ENCODE measurements at places on chromosomes 2 and 18.
A peak's percentile ranks its signal among the peaks of the same experiment; 100 is the strongest.

- DNase-seq, result no peak
Measured at GRCh38 chr2:127220102-127220767, at the start of gene CYP27C1. TSS of gene CYP27C1 (minus strand) at chr2:127220299. CDS start at chr2:127220270, 29 bp downstream.

DNA sequence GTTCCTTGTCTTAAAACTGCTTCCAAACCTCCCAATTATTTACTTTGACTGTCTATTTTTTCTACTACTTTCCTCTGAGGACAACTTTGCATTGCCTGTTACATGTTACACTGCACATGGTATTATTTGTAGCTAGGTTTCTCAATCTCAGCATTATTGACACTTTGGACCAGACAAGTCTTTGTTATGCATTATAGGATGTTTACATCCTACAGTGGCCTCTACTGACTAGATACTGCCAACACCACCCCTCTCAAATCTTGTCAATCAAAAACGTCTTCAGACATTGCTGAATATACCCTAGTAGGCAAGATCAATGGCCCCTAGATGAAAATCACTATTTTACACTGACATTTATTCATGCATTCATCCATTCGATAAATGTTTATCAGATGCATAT is 129.6 kb upstream of the DNAJC10 start:
- no peak for DNase-seq

GRCh38 chr2:53572696-53573095 is 194.9 kb upstream of the CHAC2 start:
- no peak for DNase-seq

DNA sequence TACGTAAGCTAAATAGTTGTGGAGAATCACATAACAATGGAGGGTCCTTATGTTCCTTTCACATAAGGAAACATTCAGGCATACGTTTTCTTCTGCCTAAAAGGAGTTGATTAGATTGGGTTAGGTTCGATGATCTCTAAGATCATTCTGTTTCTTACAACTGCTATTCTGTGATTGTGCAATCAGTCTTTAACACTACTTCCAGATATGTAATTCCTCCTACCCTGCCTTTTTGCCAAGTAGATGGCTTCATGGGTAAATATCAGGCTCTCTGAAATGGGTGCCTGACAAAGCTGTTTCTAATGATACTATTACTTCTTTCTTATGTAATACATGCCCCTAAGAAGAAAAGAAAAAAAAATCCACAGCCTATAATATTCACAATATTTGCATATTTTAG is 321.5 kb downstream of the XIRP2 start:
- DNase-seq, result no peak

DNA sequence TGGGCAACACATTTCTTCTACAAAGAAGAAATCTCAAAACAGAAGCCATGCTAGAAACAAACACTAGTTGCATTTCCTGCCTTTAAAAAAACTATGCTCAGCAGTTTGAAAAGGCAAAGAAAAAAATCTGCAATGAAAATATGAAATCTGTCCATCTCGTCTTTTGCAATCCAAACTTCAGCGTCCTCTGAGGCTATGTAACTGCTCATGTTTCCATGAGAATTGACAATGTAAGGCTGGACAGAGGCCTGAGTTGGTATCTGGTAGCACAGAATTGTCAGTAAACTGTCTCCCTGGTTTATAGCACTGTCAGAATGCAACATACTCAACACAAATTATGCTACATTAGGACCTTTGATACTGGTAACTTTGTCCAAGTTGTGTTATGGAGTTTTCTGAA is 429.9 kb downstream of the ARHGAP15 start:
- no peak for DNase-seq

DNA sequence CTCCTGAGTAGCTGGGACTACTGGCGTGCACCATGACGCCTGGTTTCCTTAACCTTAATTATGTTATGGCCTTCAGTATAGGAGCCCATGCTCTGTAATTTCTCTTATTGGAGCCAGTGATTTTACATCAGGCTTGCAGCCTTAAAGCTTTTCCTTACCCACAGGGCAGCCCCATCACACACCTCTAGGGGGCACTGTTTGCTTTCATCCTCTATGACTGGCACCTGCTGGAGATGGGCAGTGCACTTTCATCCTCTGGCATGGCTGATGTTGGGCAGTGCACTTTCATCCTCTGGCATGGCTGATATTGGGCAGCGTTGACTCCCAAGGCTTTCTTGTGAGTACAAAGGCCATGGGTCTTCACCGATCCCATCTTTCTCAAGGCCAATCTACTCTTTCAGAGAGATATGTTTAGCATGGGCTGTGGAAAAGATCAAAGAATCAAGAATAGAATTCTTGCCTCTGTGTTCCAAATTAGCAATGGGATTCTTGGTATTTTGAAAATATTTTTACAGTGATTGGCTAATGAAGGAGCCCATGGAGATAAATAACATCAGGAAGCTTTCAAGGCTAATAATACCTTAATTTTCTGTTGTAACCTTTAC is 80.7 kb upstream of the MEX3C start:
- DNase-seq, result no peak

GRCh38 chr2:35787302-35788031 is 568.1 kb upstream of the CRIM1 start:
- DNase-seq, result no peak

DNA sequence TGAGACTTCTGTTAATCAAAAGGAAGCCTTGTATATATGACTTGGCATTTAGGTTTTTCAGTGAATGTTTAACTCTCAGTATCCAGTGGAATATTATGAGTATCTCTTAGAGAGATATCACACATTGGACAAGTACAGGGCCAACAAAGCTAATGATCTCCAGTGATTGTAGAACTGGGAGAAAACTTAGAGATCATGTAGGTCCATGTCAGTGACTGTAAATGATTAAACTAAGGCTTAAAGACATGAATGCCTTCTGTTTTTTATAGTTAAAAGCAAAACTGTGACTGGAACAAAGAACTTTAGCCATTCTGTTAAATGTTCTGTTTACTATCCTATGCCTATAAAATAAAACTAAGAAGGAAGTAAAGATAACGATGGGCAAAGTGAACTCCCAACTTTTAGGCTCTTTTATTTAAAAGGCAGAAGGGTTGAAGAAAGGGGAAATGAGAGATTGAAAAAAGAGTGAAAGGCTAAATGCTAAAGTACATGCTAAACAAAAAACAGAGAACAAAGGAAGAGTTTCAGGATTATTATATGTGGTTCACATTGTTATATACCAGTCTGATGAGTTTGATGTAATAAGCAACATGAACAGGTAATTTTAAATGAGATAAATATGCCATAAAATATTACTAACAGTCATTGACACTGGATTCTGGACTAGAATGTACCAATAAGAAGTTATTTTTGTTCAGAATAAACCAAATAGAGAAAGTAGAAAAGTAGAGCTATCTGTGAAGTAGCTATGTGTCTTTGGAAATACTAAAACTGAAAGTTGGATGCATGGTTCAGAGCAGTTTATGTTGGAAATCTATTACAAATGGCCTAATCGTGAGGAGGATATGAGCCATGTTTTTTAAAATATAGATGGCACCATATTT is 37.1 kb upstream of the TNFRSF11A start:
- DNase-seq, result no peak

- DNase-seq, result no peak
Measured at GRCh38 chr2:157194097-157194688, 63.3 kb upstream of the GALNT5 start.

DNA sequence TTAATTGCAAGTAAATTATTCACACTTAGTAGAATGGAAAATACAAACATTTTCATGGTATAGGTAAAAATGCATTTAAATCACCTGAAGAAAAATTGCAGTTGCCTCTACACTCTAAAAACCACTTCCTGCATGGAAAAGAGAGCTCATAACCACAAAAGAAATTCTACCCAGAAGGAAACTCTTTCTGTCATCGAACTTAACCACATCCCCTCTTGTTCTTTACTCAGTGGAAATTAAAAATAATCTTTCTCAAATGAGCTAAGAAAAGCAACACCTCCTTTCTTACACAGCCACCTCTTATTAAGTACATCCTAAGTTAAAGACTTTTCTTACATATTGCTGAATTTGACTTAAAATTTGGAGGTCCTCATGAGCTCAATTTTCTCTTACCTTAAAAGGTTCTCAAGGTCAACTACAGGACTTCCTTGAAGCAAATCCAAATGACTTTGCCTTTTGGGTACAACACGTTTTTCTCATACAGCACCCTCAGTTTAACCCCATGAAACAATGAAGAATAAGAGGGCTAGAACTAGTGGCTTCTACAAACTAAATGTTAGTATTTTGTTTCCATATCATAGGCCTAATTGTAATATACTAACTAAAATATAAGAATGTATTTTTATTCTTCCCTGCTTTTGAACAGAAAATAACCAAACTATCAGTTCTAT is 109.1 kb upstream of the CRIM1 start:
- no peak for DNase-seq

DNA sequence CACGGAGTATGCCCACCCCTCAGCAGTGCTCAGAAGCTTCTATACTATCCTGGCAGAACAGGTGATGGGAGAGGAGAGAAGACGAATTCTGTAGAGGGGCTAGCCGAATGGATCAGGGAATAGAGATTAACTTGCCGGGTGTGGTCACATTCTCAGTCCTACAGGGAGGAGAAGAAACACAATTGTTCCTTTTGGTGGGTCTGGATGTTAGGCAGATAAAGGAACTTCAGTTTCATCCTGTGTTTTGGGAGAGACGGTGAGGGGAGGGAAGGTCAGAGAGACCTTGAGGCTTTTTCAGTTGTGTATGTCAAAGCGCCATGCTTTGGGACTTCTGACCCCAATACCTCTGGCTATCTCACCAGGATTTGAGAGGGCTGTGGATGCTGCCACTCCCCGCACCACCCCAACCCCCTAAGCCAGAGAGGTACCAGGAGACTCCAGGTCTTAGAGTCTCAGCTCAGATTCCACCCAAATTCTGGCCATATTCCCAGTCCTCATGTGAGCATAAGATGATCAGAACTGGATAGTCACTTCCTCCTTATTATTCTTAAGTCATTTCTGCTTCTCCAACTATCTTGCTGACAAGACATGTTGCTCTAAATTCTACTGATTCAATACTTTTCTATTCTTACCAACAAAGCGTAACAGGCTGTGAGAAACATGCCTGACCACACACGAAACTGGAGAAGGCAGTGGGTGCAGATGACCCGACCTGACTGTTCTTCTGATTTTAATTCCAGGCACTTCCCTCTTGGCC is 2.3 kb upstream of the TMEM37 start:
- no peak for DNase-seq

DNA sequence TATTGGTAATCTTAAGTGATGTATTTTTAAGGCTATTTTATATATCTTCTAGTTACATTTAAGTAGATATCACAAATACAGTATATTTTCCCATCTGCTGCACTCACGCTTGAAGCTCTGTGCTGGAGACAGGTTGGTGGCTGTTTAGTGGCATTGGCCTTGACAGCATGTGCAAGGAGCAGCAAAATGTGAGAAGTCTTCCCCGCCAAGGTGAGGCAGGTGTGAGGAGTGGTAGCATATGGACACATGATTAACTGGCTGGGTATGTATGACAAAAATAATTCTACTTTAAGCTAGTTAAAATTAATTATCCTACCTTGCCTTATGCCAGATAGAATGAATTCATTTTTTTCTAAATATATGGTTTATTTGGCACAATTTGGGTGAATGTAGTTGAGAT is 117.2 kb downstream of the CCDC102B start:
- no peak for DNase-seq

GRCh38 chr2:231337807-231338759 is 57.4 kb upstream of the B3GNT7 start:
- no peak for DNase-seq

GRCh38 chr18:36419900-36420531 is 122.5 kb downstream of the FHOD3 start:
- DNase-seq, result no peak

DNA sequence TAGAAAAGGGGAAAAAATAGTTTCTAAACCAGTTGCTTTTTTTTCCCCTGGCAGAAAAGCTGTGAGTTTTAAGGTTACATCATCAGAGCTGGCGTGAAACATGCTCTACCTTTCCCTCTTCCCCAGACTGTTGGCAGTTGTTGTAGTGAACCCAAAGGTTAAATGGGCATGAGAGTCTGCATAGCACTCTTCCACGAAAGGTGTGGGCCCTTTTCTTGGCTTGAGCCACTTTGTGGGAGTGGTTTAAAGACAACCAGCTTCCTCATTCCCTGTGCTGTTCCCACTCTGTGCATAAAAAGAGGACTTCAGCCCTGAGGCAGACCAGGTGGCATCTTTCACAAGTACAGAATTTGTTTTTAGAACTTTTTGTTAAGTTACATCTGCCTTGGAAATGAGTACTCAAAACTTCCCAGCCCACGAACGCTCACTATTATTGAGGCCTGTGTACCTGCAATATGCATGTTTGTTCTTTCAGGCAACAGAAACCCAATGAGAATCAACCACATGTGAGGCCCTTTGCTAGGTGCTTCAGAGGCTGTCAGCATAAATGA is 243.8 kb downstream of the BABAM2 start:
- no peak for DNase-seq

- DNase-seq, result no peak
Measured at GRCh38 chr18:44536046-44536445, 144.6 kb upstream of the SETBP1 start.

- no peak for DNase-seq
Measured at GRCh38 chr2:46422717-46423394, 56.5 kb upstream of the TMEM247 start.

DNA sequence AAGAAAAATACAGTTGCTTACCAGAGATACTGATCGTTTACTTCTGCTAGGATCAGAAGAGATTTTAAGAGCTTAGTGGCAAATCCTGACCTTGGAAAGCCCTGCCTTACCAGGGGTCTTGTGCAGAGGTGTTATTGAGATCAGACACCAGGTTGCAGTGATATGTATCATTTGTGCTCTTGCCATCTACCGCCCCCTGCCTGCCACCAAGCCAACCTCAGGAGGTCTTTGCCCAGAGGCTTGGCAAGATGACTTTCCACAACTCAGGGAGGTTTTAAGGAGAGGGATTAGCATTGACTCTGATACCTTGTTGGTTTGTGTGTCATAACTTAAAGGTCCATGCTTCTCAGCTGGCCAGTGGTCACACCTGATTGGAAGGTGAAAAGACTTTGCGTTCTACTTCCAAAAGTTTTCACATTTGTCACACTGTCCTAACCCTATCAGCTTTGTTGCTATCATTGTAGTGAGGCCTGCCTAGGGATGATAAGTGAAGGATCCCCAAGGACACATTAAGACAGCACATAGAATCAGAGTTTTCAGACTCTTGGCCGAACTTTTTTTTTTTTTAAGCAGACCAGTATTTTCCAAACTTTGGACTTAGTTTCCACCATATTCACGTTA is 46.2 kb upstream of the MGAT5 start:
- DNase-seq, result peak; percentile 50

GRCh38 chr2:233448220-233448559 is 93.9 kb downstream of the DGKD start:
- DNase-seq, result no peak

DNA sequence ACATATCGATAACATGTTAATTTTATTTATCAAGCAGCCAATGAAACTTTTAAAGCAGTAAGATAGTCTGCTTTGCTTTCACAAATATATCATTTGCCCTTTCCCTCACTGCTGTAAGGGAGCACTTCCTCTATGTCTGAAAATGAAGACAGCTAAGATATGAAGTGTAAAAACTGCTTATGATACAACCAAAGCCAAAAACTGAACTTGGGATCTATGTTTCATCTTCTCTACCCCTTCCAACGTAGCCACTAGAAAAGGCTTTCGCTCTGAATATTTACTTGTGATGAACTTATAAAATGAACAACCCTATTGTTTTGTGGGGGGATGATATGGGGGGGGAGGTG is 140.3 kb downstream of the TCF4 start:
- DNase-seq, result no peak

- DNase-seq, result no peak
Measured at GRCh38 chr2:42607101-42607637, 38.7 kb downstream of the MTA3 start.

GRCh38 chr2:106841886-106842645 is 43.9 kb downstream of the ST6GAL2 start:
- no peak for DNase-seq
